ENCODE measurements at places on chromosomes 16 and 17.

DNA sequence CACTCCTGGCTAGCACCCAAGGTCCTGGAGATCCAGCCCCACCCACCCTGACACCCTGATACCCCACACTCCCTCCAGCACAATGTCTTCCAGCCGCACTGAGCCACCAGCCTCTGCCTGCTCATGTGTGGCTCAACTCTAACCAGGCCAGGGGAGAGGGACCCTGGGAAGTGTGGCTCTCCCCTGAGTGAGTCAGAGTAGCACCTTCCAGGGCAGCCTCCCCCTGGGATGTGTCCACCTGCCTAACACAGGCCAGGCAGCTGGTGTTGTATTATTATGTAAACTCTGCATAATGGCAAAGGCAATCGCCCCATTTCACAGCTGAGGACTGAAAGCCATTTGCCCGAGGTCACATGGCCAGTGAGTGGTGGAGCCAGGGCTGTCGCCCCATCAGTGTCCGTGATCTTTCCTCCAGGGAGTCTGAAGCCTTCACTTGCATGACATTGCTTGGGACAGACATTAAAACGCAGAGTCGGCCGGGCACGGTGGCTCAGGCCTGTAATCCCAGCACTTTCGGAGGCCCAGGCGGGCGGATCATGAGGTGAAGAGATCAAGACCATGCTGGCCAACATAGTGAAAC, 84.2 kb upstream of the FOXF1 start:
- no peak for DNase-seq

GRCh38 chr16:27721531-27722181, 171.7 kb downstream of the KATNIP start:
- DNase-seq, result no peak

GRCh38 chr16:49003992-49004391, 277.6 kb downstream of the CBLN1 start:
- no peak for DNase-seq

- DNase-seq, result no peak
These were observed 43.2 kb upstream of the ZFHX3 start for GRCh38 chr16:73091174-73091573.

DNA sequence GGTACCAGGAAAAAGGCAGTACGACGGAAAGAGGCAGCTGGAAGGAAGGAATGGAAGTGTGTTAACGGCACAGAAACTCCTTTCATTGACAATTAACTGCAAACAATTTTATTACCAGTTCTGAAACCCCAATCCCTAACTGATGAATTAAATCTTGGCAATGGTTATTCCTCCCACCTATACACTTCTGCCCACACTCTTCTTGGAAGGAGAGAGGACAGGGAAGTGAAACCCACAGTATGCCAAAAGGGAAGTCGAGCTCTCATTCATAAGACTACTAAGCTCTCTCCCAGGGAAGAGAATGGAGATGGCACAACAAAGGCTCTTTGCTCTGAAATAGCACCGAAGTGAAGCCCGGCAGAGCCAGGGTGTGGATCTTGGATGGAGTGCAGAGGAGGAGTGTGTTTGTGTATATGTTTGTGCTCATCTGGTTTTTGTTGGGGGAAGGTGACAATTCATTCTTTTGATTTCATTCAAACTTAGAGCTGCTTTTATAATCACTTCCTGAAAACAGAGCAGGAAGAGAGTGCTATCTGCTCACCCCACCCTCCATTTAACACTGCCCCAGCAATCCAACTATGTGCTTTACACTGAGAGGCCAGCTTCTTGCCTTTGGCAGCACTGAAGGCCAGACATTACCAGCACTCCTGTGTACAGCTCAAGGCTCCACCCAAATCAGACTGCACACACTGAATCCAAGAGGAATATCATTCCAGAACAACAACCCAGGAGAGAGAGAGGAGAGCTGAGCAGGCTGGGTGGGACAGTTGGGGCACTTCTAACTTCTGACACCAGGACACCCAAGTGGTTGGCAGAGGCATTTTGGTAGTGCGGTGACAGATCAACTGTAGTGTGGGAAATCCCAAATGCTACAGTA, 68.7 kb downstream of the HIC1 start:
- no peak for DNase-seq

- DNase-seq, result no peak
These were observed 10.8 kb downstream of the ZNF232 start for GRCh38 chr17:5100832-5101231.

- DNase-seq, result no peak
These were observed 19.5 kb downstream of the LRRC75A start for GRCh38 chr17:16472539-16472938.

DNA sequence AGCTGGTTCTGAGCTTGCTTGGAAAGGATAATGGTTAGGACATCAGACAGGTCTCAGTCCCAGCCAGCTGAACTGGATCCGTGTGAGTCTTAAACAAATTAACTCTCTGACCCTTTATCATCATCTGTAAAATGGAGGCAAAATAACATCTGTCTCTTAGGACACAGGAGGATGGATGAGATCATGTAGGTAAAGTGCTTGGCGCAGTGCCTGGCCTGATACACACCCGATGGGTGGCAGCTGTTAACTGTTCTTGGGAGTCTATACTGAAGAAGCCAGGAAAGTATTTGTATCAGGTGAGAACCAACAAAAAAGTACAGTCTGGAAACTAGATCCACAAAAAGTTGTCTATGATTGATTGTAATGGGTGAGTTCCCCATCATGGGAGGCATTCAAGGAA, 188.6 kb downstream of the C16orf78 start:
- DNase-seq, result no peak

- no peak for DNase-seq
These were observed 103.6 kb upstream of the TBX2 start for GRCh38 chr17:61296058-61296457.

- no peak for DNase-seq
These were observed 471.3 kb upstream of the GOT2 start for GRCh38 chr16:59205403-59205802.

Data from stimulated activated CD8-positive, alpha-beta memory T cell treated with anti-CD3 and anti-CD28 coated beads, Interleukin-4, amount 100 ng/mL, for 1 hour (primary cell).